DMS79 (cell line): ENCODE measurements at places on chromosomes 13 and 19.

- no peak for DNase-seq
These were observed at the start of gene RNF17 for GRCh38 chr13:24763596-24764275. Gene RNF17, plus strand, starts transcription at chr13:24764169. Its CDS starts 35 bp downstream, at chr13:24764204.

GRCh38 chr13:92734068-92734467 is 492.5 kb upstream of the GPC6 start:
- DNase-seq: no peak

DNA sequence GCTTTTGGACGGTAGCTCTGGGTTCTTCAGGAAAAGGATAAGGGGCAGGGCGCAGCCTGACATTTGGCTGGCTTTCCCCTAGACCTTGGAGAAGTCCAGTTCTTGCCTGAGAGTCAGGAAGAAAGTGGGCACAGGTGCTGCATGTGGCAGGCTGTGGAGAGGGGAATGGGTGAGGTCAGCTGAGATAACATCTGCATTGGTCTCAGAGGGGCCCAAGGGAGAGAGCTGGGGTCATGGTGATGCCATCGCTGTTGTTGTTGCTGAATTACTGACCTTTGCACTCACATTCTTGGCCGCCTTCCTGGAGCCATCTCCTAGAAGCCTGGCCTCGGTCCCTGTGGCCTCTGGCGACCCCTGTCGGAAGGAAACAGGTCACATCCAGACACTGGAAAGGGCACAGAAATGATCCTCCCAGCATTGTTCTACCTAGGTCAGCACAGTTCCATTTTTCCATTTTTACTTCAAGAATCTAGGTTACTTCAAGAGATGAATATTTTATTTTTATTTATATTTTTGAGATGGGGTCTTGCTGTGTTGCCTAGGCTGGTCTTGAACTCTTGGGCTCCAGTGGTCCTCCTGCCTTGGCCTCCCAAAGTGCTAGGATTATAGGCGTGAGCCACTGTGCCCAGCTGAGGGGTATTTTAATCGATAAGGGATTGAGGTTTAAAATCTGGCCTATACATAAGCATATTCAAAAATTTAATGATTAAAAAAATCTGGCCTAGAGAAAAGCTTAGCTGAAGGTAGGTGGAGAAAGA is 6.5 kb upstream of the LIPE start:
- DNase-seq: no peak

DNA sequence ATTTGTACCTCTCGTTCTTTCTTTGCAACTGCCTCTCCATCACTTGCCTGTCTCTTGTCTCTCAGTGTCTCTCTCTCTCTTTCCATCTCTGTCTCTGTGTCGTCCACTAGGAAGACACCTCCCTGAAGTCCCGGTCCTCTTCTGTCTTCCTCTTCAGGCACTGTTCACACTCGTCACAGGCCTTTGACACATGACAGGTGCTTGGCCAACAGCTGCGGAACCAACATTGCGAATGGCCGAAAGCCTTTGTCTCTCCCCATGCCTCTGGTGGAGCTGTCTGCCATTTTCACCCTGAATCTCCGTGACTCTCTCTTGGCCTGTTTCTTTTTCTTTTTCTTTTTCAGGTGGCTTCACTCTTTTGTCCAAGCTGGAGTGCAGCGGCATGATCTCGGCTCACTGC is 2.8 kb downstream of the HIPK4 start:
- no peak for DNase-seq

DNA sequence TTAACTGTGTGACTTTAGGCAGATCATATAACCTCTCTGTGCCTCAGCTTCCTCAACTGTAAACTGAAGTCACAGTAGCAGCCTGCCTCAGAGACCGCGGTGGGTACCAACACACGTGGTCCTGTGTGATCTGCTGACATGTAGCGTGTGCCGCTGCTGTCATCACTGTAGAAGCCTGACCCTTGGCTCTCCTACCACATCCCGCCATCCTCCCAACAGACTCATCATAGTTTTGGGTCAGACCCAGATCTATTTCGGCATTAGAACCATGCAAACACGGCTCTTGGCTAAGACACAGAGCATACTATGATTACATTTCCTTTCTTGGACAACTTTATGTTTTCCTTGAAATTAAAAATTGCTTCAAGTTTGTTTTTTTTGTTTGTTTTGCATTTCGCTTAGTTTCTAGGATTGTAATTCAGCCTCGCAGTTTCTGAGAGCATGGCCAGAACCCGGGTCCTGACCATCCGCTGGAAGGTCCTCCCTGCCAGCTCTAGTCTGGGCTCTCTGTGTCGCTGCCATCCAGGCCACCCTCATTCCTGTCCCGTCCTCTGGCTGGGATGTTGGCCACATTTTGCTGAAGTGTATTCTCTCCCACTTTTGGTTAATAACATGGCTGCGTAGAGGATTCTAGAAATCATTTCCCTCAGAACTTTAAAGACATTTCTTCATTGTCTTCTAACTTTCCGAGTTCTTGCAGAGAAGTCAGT is 53.0 kb downstream of the GGACT start:
- no peak for DNase-seq

- DNase-seq: no peak
These were observed 6.5 kb upstream of the SCEL start for GRCh38 chr13:77528834-77529500.

- DNase-seq: no peak
These were observed 19.7 kb downstream of the ATP4B start for GRCh38 chr13:113638173-113638746.

GRCh38 chr13:41212881-41213280 is 18.5 kb upstream of the KBTBD7 start:
- DNase-seq: no peak

DNA sequence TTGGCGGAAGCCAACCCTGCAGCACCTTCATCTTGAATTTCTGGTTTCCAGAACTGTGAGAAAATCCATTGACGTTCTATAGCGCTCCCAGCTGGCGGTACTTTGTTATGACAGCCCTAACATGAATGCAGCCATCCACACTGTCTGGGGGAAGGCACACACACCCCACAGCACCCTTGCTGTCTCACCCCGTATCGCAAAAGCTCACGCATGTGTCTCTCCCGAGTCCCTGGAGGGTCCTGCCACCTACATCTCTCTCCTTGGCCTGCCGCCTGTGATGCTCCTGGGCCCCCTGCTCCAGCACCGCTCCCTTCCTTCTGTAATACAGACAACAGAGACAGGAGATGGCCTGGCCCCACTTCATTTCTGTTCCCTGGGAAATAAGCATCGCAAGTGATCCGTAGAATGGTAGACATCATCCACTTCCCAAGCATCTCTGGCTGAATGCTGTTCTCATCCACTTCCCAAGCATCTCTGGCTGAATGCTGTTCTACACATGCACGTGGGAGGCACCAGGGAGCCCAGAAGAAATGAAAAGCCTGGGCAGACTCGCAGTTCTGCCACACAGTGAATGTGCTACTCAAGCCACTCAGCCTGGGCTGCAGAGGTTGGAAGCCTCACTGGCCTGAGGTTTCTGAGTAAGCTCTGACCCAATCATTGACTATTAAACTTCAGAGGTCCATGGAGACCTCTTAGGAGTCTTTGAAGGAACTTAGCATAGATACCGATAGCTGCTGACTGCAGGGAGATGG is 29.6 kb downstream of the EPN1 start:
- no peak for DNase-seq

- no peak for DNase-seq
These were observed 296.5 kb downstream of the LMO7 start for GRCh38 chr13:75932636-75933035.

GRCh38 chr13:24254146-24254841 is 55.1 kb upstream of the C1QTNF9 start:
- no peak for DNase-seq

- DNase-seq: no peak
These were observed 13.7 kb downstream of the WBP4 start for GRCh38 chr13:41075034-41075433.

DNA sequence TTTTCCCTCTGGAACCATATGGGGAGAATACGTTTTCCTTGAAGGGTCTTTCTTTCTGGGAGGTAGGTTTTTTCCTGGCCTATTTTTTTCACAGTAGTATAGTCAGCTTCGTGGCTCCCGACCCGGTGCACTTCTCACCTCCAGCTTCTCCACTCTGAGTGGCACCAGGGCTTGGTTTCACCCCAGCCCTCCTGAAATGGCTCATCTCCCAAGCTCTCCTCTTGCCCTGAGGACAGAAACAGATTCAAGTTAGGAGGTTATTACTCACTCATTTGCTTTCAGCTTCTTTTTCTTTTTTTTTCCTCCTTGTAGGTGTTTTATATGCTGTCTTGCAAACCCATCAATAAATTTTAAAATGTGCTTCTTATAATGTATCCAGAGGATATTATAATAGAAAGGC is 199.3 kb downstream of the RFC3 start:
- no peak for DNase-seq

DNA sequence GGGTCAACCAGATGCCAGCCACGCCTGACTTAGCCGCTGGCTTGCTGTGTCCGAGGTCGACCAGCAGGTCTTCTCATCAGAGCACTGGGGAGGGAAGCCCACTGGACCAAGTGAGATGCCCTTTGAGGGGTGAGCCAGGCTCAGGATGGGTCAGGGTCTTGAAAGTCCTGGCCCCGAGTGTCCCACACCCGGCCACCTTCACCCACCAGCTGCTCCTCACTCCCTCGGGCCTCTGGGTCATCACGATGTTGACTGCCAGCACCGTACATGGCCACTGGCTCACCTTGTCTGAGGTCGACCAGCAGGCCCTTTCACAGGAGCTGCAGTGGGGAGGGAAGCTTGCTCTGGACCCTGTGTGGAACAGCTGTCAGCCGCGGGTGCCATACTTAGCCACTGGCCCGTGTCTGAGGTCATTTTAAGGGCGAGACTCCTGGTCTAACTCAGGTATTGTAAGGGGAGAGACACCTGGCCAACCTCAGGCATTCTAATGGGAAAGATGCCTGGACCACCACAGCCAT is 1361.3 kb downstream of the UQCRFS1 start:
- DNase-seq: no peak

DNA sequence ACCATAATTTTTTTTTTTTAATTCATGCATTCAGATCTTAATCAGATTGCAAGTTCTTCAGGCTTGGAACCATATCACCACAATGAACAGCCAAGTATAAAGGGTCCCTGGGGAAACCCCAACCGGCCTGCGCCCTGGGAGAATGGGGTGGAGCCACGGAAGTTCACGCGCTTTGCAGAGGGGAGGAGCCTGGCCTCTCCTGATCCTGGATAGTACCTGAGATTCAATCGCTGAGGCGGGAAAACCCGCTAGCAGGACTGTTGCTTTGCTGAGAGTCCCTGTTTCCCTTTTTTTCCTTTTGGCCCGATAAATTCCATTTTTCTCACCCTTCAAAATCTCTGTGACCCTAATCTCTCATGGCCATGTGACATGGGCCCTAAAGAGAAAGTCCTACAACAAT is 385.1 kb downstream of the IRS2 start:
- DNase-seq: no peak

DNA sequence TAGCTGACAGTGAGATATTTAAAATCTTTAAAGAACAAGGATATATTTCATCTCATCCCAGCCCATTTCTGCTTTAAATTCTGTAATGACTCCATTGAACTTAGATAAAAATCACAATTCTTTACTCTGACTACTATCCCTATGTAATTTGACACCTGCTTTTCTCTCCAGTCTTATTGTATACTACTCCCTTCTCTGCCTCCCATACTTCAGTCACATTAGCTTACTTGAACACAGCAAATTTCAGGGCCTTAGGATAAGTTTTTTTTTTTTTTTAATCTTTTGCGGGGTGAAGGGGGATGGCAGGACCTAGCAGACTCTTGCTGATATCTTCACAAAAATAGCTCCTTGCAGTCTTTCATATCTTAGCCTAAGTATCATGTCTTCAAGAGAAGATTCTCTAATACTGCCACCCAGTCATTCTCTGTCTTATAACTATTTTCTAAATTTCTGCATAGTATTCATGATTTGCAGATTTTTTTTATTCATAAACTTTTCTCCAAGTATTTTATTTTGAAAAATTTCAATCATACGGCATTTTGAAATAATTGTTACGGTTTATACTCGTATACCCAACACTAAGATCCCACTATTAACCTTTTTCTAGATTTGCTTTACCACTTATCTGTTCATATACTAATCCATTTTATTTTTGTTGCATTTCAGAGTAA is 151.4 kb downstream of the PCCA start:
- DNase-seq: no peak

- DNase-seq: no peak
These were observed 24.5 kb upstream of the CCNE1 start for GRCh38 chr19:29787281-29787680.

DNA sequence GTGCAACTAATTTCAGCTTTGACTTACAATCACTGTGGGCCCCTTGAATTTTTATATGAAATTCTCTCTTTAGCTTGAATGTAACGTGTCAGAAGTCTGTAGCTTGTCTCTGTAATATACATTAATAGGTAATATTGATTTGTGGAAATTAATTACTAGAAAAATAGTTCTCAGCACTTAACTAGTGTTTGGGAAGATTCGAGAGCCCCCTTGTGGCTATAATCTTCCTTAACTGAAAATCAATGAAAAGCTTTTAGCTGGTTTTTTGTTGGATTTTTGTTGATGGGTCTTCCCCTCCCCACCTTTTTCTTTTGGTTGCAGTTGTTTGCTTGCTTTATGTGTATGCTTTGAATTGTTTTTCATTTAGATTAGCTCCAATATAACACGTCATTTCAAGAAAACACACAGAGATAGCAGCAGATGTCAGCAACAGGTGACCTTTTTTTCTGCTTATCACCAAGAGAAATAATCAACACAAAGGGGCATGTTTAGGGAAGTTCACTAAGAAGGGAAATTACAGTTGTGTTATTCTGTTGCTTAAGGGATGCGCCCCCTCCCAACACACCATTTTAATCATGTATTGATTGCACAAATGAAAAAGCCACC is 176.8 kb downstream of the OXGR1 start:
- no peak for DNase-seq

GRCh38 chr13:46296921-46297320 is 85.2 kb downstream of the LRRC63 start:
- no peak for DNase-seq

- DNase-seq: no peak
These were observed 2.6 kb upstream of the MCEMP1 start for GRCh38 chr19:7674010-7675005.

- DNase-seq: no peak
These were observed 69.5 kb downstream of the PTPRS start for GRCh38 chr19:5271145-5271544.

- peak; percentile 87 for DNase-seq
These were observed 29.8 kb upstream of the SPACA7 start for GRCh38 chr13:112346173-112346898.

GRCh38 chr19:9054765-9055164 is 32.1 kb upstream of the OR1M1 start:
- no peak for DNase-seq

GRCh38 chr13:103884101-103884723 is 818.0 kb upstream of the SLC10A2 start:
- DNase-seq: no peak

GRCh38 chr19:16333001-16333586 is 8.5 kb downstream of the KLF2 start:
- DNase-seq: no peak

GRCh38 chr13:44694291-44694690 is 118.2 kb upstream of the TSC22D1 start:
- DNase-seq: no peak

GRCh38 chr13:113646921-113647340 is 11.1 kb downstream of the ATP4B start:
- DNase-seq: no peak
